ENCODE measurements at places on chromosomes 5 and 9.

- H3K27ac ChIP-seq: no peak overlapping the region
- DNase-seq: no peak
- no peaks in the 10 kb centered on the region for H3K27me3 ChIP-seq
Observed at GRCh38 chr9:72911816-72912215, 41.0 kb downstream of the ALDH1A1 start.

- DNase-seq: no peak
- H3K36me3 ChIP-seq: peaks cover 4% of the 10 kb centered on the region
- H3K4me1 ChIP-seq: peaks cover 25% of the 10 kb centered on the region
- H3K27me3 ChIP-seq: peaks cover 24% of the 10 kb centered on the region
Observed at GRCh38 chr5:95621839-95622629, 2.1 kb downstream of the GPR150 start.

- H3K4me1 ChIP-seq: no peaks in the 10 kb centered on the region
- no peak for DNase-seq
- no peaks in the 10 kb centered on the region for H3K36me3 ChIP-seq
- peaks cover 2% of the 10 kb centered on the region for H3K27me3 ChIP-seq
- H3K4me3 ChIP-seq: no peak overlapping the region
Observed at GRCh38 chr5:10502578-10502977, 60.9 kb downstream of the ROPN1L start.

GRCh38 chr5:116577064-116577788 lies 2.6 kb upstream of the SEMA6A start:
- H3K4me1 ChIP-seq: peaks cover 12% of the 10 kb centered on the region
- H3K36me3 ChIP-seq: no peaks in the 10 kb centered on the region
- H3K27me3 ChIP-seq: peaks cover 18% of the 10 kb centered on the region
- H3K27ac ChIP-seq: no peak overlapping the region
- no peak overlapping the region for H3K4me3 ChIP-seq

- H3K27me3 ChIP-seq: peaks cover 2% of the 10 kb centered on the region
- DNase-seq: no peak
- no peaks in the 10 kb centered on the region for H3K36me3 ChIP-seq
Observed at GRCh38 chr5:173775261-173776197, 112.6 kb upstream of the CPEB4 start.

GRCh38 chr9:105359892-105360291 lies 87.9 kb upstream of the FSD1L start:
- peaks cover 8% of the 10 kb centered on the region for H3K4me1 ChIP-seq
- no peak for DNase-seq
- no peak overlapping the region for H3K27ac ChIP-seq
- no peak overlapping the region for H3K4me3 ChIP-seq

GRCh38 chr5:176784218-176785165 lies 25.9 kb upstream of the UNC5A start:
- H3K36me3 ChIP-seq: peaks cover 4% of the 10 kb centered on the region
- peaks cover 9% of the 10 kb centered on the region for H3K27me3 ChIP-seq
- H3K4me1 ChIP-seq: no peaks in the 10 kb centered on the region
- no peak for DNase-seq
- H3K27ac ChIP-seq: no peak overlapping the region
